ENCODE measurements at places on chromosomes 13 and 19.
A peak's percentile ranks its signal among the peaks of the same experiment; 100 is the strongest.

DNA sequence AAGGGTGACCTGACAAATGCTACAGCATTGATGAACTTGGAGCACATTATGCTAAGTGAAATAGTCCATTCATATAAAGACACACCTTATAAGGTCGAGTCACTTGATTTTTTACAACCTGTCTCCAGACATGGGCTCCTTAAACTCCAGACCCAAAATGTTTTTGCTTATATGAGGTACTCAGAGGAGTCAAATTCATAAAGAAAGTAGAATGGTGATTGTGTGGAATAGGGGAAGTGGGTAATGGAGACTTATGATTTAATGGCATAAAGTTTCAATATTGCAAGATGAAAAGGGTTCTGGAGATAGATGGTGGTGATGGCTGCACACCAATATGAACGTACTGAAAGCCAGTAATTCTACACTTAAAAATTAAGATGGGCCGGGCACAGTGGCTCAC lies 59.3 kb downstream of the ZNF627 start:
- DNase-seq, result no peak

GRCh38 chr19:46076951-46077814 lies 36.4 kb upstream of the IGFL4 start:
- peak; percentile 88 for DNase-seq

DNA sequence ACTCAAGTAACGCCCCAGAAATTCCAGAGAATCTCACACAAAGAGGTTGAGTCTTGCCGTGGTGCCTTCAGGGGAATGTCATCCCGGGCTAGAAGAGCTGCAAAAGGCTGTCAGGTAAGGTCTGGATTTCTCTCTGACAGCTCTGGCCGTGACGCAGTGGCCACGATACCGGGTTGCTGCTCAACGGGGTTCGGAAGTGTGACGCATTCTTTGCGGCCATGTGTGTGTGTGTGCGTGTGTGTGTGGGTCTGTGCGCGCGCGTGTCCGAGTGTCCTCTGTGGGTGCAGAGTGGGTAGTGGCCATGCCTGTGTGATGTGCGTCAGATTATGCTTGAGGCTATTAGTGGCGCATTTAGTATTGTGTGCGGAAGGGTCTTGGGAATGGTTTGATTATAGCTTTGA lies 306 bp downstream of the ZNF540 start:
- DNase-seq, result no peak

GRCh38 chr19:27851002-27851481 lies 1361.9 kb downstream of the UQCRFS1 start:
- DNase-seq, result no peak

GRCh38 chr19:28887920-28888618 lies 324.9 kb downstream of the UQCRFS1 start:
- peak; percentile 78 for DNase-seq

GRCh38 chr19:2648528-2648937 lies 54.0 kb downstream of the GNG7 start:
- peak; percentile 76 for DNase-seq

DNA sequence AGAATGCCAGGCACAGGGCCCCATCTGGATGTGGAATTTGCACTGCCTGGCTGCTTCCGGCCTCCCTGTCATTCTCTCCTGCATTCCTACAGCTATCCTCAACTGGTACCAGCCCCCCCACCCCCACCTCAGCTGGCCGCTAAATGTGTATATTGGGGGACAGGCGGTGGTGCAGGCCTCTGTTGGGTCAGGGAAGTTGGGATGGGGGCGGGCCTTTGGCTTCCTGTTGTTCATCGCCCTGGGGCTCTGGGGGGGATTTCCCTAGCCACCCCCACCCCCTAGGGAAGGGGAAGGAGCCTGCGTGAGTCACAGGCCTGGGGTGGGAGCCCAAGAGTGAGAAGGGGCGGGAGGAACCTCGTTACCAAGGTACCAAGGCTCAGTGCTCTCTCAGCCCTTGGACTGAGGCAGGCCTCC lies 10.6 kb downstream of the POU2F2 start:
- peak; percentile 78 for DNase-seq

DNA sequence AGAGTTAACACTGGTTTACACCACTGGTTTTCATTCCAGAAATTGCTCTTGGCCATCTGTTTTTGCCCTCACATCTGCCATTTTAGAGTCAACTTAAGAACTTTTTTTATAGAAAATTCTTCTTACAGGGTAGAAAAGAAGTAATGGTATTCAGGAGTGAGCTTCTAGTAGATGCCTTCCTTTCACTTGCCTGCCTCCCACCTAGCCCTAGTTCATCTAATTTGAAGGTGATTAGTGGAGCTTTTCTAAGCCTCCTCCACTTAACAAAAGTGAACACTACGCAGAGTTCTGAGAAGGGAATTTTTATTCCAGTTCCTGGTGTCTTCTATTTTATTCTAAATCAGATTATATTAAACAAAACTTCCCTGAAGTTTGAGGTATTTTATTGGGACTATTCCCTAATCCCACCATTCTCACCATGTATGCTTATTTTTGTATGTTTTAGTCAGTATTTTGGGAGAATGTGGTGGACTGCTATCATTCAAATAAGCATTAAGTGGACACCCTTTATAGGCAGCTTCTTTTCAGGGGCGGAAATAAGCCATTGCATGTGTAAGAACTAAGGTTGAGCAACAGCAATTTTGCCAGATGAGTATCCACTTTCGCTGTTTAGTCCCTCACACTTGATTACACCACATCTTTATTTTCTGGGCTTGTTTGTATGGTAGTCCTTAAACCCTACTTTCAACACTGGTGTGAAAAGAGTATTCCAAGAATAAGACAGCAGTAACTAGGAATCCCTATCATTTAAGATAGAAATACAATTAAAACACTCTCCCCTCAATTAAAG lies 156.9 kb downstream of the ENOX1 start:
- no peak for DNase-seq

DNA sequence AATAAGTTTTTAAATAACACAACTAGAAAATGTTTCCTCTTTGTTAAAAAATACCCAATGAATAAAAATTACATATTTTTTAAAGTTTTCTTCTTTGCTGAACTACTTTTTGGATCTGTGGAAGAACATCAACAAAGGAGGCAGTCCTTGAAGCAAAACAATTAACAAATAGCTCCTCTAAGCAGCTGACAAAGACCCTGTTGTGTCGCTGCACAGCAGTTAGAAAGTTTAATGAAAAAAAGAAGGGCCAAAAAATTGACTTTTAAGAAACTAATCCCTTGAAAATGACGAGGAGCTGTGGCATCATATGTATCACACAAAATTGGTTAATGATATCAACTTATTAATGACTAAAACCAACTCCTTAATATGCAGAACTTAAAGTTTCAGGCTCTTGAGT lies 72.1 kb downstream of the SLITRK1 start:
- no peak for DNase-seq

GRCh38 chr19:2636897-2637683 lies 65.4 kb downstream of the GNG7 start:
- DNase-seq, result peak; percentile 65

DNA sequence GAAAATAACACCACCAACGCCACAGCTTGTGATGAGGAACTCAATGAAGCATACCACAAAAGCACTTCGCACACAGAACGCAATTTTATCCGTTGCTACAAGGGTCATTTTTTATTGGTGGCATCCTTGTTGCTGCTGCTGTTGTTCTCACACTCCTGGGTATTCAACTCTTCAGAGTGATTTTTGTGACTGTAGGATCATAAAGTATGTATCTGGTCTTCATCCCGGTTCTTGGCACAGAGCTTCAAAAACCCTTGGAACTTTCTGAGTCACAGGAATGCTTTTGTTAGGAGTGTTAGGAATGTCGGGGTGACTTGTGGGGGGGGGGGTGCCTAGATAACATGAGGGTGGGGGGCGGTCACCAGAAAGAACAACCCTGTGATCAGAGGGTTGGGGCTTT lies 108.4 kb downstream of the ZNF557 start:
- DNase-seq, result peak; percentile 52

DNA sequence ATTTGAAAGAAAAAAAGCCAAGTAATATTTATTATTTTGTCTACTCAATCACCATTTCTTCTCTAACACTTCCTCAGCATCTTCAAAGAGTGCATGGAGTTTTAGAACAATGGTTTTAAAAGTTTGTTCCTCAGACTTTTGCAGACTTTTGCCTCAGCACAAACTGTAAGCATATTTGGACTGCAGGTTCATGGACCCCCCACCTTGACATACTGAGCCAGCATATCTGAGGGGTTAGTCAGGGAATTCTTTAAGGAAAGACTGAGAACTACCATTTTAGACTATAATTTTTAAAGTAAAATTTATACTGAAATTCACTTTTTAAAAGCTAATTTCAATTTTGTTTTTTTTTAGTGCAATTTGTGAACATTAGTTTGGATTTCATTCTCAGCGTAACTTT lies 1676.8 kb upstream of the PCDH20 start:
- no peak for DNase-seq

- DNase-seq, result peak; percentile 74
Observed at GRCh38 chr13:26051657-26052311, at the start of gene SHISA2. Gene SHISA2 (minus strand): TSS chr13:26052016. CDS start chr13:26050975, 1,041 bp downstream.

DNA sequence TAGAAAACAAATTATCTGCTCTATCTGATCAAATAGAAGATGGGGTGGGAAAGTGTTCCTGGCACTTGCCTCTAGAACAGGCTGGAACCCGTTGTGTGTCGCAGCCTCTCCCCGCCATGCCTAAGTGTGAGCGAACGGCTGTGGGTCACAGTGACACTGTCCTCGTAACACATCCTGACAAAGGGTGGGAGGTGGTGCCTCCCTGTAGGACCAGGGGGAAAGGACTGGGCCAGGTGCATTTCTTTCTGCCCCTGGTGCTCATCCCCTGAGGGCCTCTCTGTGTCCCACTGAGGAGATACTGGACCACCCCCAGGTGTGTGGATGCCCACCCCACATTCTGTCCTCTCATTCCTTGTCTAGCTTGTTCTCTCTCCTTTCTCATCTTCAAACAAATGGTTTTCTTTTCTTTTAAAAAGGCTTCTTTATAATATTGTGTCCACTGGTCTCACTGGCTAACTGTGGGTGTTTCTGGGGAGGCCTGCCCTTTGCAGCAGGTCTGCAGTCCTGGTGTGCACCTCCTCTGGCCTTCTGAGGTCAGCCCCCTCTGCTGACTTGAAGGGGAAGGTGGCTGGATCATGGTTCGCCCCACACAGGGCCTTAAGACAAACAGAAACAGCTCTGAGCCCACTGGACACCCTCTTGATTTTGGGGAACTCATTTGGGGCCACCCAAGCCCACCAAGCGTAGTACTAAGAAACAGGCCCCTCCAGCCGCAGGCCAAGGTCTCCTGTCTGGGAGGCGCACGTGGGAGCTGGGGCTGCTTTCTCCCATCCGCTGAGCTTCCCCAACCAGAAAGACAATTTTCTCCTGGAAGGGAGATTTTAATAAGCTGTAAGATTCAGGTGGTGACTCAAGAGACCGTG lies 152.5 kb upstream of the SOX1 start:
- DNase-seq, result no peak

DNA sequence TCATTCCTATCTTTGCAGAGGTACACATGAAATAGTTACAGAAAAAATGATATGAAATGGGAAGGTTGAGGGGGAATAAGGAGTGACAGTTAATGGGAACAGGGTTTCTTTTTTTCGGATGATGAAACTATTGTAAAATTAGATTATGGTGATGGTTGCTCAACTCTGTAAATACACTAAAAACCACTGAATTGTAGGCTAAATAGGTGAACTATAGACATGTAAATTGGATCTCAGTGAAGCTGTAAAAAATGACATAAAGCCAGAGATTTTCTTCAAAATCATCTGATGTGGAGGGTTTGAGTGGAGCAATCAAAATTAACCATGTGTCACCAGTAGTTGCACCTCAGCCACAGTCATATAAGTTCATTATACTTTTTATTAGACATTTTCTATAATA lies 6.6 kb upstream of the FLT3 start:
- DNase-seq, result no peak

DNA sequence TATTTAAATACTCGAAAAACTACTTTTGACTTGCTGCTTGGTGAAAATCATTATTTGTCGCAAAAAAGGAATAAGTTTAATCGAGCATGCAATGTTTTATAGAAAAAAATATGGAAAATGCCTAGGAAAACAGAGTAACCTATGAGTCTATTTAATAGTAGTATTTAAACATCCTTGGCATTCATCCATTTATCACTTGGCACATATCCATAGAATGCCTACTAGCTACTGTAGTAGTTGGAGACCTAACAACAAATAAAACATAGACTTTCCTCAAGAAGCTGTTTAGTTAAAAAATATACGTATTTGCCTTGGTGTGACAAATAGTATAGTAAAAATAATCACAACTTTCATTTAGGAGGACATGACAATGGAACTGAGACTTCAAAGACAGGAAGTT lies 302.1 kb downstream of the DIAPH3 start:
- DNase-seq, result peak; percentile 3

GRCh38 chr13:45781553-45782326 lies 69.8 kb downstream of the SIAH3 start:
- peak; percentile 3 for DNase-seq

DNA sequence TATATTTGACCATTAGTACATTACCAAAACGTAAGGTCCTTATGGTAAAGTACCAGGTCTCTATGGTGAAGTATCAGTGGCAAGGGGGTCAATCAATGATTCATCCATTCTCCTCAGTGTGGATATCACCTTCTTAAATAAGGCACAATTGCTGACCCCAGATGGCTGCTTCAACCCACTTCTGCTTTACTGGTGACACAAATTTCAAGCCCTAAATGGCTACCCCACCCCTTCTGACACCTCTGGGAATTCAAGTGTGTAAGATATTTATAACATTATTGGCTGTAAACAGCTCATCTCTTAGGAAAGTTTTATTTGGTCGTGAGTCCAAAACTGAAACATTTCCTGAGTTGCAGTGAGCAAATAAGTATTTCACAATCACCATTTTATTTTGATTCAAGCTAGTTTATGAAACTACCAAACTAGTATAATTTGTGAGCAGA lies 7.9 kb upstream of the WBP4 start:
- peak; percentile 59 for DNase-seq

DNA sequence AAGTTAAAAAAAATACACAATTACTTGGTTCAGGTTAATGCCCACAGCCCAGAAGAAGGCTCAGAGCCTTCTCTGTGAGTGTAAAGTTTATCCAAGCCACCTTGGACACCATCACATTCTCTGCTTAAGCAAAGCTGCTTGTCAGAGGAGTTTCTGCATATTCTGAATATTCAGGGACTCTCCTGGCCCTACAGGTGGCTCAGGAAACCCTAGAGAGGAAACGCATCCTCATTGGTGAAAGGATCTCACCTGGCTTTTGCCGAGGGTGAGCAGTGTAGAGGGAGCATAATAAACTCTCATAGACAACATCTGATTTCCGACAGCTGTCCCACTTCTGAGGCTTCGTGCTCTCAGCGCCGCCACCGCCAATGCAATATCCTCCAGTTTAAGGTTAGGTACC lies 239.9 kb upstream of the TSHZ3 start:
- no peak for DNase-seq

- peak; percentile 70 for DNase-seq
Observed at GRCh38 chr13:60267498-60268202, 103.9 kb upstream of the DIAPH3 start.

- DNase-seq, result peak; percentile 54
Observed at GRCh38 chr19:49340069-49340864, 5.1 kb downstream of the CD37 start.
